ENCODE measurements at places on chromosomes 4 and X.

GRCh38 chr4:8350352-8350751, 80.8 kb downstream of the HTRA3 start:
- DNase-seq: no peak

- no peak for DNase-seq
Observed at GRCh38 chrX:7120878-7121219, 26.7 kb upstream of the STS start.

DNA sequence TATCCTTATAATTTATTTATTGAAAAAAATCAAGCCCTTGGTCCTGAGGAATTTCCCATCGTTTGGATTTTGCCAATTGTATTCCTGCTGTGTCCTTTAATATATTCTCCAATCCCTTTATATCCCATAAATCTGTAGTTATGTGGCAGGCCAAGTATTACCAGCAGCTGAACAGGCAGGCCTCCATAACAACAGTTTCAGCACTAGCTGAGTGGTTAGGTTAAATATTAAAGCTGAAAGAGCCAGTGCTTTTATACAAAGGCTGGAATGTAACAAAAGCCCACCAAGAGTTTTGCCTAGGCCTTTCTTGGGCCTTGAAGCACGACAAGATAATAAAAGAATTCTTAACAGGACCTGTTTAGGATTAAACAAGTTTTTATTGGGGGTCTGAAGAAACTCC, 366.6 kb upstream of the GALNT7 start:
- DNase-seq: no peak

- no peak for DNase-seq
Observed at GRCh38 chr4:150938873-150939499, 76.1 kb downstream of the LRBA start.

DNA sequence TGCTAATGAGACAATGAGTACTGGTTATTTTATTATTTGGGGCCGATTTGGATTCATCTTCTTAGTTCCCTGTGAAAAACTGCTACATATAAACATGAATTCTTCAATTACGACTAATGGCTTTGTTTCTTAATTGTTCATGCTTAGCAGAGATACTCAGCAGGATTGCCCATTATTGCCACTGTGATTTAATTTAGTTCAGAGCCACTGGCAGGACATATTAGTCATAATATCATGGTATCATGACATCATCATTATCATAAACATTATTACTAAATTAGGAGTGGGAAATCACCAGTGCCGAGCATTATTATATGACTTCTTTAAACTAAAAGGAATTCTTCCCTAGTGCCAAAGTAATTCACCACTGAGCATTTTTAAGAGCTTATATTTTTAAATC, 201.4 kb downstream of the SPOCK3 start:
- no peak for DNase-seq

- DNase-seq: no peak
Observed at GRCh38 chrX:28126886-28127285, 145.6 kb upstream of the DCAF8L1 start.

- DNase-seq: no peak
Observed at GRCh38 chr4:84412062-84412461, 87.0 kb downstream of the NKX6-1 start.

GRCh38 chr4:183832776-183833450, 72.2 kb upstream of the STOX2 start:
- DNase-seq: no peak

DNA sequence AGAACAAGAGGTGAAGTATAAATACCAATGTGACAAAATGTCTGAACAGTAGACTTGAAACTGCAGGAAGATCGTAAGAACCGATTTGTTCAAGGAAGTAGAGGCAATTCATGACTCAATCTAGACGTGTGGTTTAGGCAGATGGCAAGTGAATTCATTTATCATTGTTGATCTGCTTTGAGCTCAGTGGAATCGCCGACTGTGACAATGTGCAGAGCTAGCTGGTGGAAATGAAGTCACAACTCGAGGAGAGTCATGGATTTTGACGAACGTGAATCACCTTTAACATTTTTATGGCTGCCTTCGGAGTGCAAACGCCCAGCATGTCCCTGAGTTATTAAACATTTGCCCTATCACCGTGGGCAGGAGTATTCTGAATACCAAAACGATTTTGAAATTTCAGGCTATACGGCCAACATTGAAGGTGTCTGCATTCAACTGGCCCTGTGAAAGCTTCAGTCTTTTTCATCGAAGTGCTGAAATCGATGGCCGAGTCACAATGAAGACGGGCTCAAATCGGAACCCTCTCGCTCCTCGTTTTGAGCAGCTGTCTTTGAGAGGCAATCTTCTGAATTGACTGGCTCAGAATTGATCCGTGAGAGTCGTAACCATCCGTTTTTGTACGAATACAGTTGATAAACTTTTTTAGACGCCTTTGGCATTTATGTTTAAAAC, 689 bp upstream of the OGT start:
- DNase-seq: no peak

- DNase-seq: no peak
Observed at GRCh38 chrX:107834275-107835201, 8.9 kb downstream of the MID2 start.

GRCh38 chrX:68415316-68415715, 18.0 kb downstream of the OPHN1 start:
- DNase-seq: no peak

DNA sequence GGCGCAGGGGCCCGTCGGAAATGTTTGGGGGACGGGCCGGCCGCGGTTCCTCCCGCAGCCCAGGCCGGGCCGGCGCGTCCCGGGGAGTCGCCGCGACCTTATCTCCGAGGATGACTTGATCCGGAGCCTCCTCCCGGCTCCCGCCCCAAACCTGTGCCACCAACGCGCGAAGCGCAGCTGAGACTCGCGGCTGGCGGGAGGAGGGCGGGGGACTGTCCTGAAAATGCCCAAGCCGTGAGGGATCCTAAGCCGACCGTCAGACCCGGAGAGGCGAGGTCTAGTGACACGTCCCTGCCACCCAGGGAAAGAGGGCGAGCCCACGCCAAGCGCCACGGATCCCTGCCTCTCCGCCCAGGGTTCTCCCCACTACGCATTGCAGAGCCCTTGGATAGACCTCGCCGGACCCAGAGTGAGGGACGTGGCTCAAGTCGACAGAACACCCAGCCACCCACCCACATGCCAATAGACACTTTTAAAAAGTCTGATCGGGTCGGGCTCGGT, 26.9 kb downstream of the UTP14A start:
- no peak for DNase-seq

GRCh38 chrX:7266288-7266687, 118.3 kb upstream of the PUDP start:
- DNase-seq: no peak

- no peak for DNase-seq
Observed at GRCh38 chrX:131366407-131366806, 77.3 kb upstream of the IGSF1 start.

DNA sequence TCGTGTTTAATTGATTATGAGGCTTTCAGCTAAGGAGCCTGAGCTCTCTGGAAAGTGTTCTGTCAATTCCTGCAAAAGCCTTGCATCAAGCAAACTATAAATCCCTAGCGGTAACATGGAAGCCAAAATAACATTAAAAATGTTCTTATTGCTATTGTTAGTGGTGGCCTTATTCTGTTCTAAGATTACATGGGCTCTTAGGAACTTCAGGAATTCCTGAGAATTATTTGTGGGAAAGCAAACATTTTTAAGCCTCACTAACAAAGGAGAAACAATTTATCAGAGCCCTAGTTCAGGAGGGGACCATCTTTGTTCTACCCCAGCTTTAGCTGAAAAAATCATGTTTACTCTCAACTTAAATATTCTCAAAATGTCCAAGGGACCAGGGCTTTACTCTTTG, 119.6 kb downstream of the PAPSS1 start:
- DNase-seq: no peak
